ENCODE measurements at places on chromosomes 3 and 15.

GRCh38 chr3:156751461-156752025 lies 74.6 kb upstream of the LEKR1 start:
- peak; percentile 43 for DNase-seq

DNA sequence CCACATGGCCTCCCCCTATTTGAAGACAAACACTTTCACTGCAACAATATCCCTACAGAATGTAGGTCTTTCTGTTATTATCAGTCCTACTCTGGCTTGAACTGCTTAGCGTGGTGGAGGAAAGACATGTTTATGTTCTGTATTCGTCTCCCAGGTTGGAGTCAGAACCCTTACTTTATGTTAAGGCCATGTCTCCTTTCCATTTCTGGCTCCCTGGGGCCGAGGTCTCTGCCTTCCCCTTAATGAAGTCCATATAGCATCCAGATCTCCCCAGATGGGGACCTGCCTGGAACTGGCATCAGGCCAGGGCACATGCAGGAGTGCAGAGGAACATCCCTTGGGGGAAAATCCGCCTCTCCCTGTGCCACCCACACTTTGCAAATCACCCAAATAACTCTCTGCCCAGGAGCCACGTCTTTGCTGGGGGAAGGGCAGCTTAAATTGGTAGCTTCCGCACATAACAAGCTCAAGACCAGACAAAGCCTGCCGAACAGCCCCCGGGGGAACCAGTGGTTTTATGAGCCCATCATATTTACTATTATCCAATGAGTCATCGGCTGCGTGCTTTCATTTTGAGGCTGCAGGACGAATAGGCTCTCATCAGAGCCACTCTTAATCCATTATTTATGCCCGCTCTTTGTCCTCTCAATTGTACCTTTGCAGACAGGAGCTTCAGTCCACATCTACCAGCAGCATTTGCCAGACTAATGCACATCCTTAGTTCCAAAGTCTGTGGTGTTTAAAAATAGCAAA lies 237.0 kb downstream of the UACA start:
- peak; percentile 89 for DNase-seq

- no peak for DNase-seq
These were observed 336.2 kb downstream of the EPHB1 start for GRCh38 chr3:135131290-135131689.

DNA sequence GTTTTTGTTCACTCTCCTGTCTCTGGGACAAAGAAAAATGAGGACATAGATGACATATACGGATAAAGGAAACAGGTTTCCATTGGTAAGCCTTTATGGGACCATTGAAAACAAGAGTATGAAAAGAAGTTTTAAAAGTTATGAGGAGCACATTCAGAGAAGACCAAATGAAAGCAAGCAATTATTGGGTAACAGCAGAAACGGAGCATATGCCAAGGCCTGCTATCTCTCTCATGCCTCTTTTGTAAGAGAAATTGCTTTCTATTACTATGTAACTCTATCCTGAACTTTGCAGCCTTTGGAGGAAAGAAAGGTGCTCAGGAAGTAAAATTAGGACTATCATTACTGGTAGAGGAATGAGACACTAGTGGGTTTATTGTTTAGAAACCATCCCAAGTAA lies 14.9 kb upstream of the DPH6 start:
- DNase-seq = no peak

DNA sequence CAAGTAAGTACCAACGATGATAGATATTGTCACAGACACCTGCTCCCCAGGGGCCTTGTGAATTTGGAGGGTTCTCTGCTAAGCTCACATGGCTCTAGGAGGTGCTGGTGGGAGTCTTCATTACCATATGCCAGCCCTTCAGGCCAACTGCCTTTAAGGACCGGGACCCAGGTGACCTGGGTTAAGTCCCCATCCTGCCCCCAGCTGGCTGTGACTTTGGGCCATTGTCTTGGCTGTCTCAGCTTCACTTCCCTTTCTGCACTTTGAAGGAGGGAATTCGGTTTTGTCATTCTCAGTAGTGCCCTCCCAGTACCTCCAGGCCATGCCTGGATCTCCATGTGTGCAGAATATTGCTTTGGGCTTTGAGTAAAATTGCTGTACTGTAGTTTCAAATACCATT lies 72.8 kb upstream of the ACAD9 start:
- DNase-seq = no peak

DNA sequence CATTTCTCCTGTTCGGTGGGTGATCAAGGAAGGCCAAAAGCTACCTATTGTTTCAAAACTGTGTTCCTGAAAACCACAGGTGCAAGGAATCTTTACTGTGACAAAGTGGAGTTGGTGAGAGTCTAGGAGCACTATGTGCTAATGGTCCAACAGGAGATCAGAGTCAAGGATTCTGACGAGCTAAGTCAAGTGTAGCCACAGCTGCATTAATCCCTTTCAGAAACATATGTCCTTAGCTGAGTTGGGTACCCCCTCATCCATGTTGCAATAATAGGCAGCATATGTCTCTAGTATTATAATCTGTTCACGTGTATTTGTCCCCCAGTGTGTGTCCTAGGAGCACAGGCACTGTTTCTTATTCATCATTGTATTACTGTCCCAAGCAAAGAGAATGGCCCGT lies 1.7 kb downstream of the VPS39 start:
- DNase-seq = no peak

- DNase-seq = no peak
These were observed 16.5 kb upstream of the MUSTN1 start for GRCh38 chr3:52851348-52851747.

DNA sequence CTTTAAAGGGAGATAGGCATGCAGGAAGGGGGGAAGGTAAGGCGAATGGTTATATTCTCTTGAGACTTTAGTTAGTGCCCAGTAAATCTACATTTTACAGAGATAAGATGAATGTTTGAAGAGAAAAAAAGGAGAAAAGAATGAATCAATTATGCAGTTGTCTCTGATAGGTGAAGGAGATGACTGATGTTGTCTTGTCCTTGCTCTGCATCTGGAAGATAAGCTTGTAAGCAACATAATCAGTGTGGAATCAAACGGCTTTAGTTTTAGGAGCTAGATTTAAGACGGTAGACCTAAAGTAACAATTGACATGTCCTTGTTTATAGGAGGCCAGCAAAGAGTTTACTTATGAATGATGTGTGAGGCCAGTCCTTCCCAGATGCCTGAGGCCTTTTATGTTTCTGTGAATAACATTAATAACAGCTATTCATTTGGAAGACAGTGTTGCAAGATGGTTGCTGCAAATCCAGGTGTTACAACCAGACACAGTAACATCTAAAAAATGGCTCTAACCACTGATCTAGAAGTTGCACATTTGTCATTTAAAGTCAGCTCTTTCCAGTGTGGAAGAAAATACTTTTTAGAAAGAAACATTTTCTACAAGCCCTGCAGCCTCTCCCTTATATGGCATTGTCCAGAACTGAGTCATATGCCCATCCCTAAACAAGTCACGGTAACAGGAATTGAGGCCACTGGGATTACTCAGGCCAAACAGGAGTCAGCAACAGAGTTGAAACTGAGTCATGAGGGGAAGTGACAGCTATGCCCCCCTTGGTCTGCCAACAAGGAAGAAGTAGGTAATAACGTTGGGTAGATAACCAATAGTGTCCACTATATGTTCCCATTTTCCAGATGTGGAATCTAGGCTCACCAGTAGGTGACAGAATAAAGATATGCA lies 77.5 kb upstream of the FBN1 start:
- DNase-seq = no peak

DNA sequence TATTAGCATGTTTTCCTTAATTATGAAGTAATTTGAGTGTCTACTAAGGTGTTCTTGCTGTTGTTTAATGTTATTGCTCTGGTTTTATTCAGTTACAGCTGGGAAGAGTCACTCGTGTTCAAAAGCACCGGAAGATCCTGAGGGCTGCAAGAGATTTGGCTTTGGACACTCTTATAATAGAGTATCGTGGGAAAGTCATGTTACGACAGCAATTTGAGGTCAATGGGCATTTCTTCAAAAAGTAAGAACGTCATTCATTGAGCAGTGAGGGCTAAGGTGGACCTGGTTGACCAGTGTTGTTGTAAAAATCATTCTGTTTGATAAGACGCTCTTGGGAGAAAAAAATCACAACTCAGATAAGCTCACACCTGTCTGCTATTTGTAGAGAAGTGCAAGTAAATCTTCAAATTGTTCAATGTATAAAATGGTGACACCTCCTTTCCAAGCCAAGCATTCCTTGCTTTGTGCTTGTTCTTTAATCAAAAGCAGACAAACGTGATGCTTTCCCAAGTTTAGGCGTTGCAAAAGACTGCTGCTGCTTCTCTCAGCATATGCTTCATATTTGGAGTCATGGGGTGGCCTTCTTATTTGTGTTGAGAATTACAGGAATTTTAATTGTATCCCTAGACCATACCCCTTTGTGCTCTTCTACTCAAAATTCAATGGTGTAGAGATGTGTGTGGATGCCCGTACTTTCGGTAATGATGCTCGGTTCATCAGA lies 44.2 kb downstream of the SETD5 start:
- no peak for DNase-seq

DNA sequence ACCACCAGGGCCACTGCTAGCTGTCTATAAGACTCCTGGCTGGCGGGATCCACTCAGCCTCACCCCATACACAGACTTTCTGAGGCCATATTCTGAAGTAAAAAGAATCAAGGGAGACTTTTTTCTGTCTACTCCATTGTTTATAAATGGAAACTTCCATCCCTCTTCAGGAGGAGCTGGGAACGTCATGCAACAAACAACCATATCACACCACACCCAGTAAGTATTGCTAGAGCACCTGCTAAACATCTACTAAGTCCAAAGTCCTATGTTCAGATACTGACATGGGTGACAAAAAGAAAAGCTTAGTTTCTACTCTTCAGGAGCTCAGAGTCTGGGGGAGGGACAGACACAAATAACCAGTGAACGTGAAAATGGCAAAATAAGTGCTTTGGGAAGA lies 324.8 kb upstream of the ONECUT1 start:
- DNase-seq = no peak

- DNase-seq = no peak
These were observed 74.4 kb upstream of the MFGE8 start for GRCh38 chr15:88987591-88987933.

DNA sequence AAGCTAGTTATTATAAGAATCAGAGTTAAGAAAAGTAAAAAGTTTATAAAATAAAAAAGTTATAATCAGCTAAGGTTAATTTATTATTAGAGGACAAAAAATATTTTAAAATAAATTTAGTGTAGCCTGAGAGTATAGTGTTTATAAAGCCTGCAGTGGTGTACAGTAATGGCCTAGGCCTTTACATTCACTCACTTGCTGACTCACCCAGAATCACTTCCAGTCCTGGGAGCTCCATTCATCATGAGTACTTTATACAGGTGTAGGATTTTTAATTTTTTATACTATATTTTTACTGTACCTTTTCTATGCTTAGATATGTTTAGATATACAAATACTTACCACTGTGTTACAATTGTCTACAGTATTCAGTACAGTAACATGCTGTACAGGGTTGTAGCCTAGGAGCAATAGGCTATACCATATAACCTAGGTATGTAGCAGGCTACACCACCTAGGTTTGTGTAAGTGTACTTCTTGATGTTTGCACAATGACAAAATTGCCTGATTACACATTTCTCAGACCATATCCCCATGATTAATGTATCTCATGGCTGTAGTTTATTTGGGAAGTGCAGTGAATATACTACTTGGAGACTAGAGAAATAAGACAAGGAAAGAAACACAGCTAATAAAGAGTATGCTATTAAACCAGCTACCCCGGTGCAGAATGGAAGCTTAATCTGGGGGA lies 101.9 kb upstream of the GALNT15 start:
- no peak for DNase-seq

GRCh38 chr3:126293370-126294082 lies 63.7 kb downstream of the KLF15 start:
- no peak for DNase-seq

- DNase-seq = no peak
These were observed 457.4 kb downstream of the SHQ1 start for GRCh38 chr3:72390841-72391240.

- DNase-seq = no peak
These were observed 13.6 kb downstream of the C3orf20 start for GRCh38 chr3:14688525-14688924.

- no peak for DNase-seq
These were observed 61.3 kb downstream of the KBTBD8 start for GRCh38 chr3:67059443-67059842.

DNA sequence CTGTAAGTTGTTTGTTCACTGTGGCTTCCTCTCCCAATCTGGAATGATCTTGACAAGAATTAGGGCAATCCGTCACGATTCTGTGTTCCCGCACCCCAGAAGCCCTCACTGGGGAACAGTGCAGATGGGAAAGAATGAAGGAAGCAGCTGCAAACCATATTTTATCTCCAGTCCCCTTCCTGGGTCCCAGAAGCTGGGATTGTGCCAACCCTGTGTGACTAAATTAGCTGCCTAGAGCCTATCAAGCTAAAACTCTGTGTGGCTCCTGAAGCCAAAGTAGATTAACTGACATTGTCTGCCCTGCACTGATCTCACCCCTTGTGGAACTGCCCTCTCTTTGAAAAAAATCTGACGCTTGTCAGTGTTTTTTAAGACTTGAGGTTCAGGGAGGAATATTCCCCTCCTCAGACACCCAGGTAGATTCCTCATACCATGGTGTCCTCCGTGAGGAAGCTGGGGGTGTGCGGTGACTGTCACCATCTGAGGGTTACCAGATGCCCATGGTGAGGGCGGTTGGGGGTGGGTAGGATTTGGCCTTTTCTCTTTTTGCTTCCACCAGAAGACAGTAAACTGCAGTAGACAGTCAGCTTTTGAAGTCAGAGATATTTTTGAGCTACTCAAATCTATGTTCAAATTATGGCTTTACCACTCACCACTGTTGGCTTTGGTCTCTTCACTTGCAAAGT lies 358.3 kb upstream of the TPM1 start:
- DNase-seq = no peak

DNA sequence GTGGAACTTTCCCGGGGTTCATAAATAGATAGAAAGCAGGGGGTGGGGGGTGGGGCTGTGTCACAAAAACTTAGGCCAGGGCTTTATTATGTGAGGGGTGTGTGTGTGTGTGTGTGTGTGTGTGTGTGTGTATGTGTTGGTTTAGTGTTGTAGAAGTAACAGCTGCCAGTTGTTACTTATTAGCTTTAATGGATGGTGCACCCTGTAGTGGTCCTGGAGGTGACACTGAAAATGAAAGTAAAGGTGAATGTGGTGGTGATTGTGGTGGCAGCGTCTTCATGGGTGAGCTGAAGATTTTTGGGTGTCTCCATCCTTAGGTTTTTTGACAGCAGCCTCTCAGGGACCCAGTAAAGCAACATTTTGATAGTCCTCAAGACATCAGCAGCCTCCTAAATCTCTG lies 449.9 kb downstream of the PDCD6IP start:
- DNase-seq = no peak

- DNase-seq = no peak
These were observed 28.7 kb upstream of the CD47 start for GRCh38 chr3:108119398-108120104.

- DNase-seq = no peak
These were observed 243.2 kb upstream of the NR2E3 start for GRCh38 chr15:71567173-71567572.

GRCh38 chr3:168342946-168343850 lies 247.5 kb upstream of the GOLIM4 start:
- DNase-seq = no peak

- no peak for DNase-seq
These were observed 177.2 kb downstream of the LRRC3B start for GRCh38 chr3:26799679-26800317.

- no peak for DNase-seq
These were observed 80.7 kb upstream of the PCSK6 start for GRCh38 chr15:101570241-101570640.
